ENCODE measurements at places on chromosomes 7 and 10. TPM values are rescaled to one million over a fixed set of nuclear protein-coding genes. Genes with fewer than 3 reads are reported as not detected.

ZNF716 gene
- not detected for total RNA-seq

CLRN3 gene
- total RNA-seq: 40.8 TPM

ASAH2 gene
- 2.8 TPM for total RNA-seq

KCP gene
- 5.2 TPM for total RNA-seq

GRCh38 chr10:75712242-75712880 is 280.9 kb downstream of the LRMDA start:
- DNase-seq: no peak

GRCh38 chr10:71423901-71424300 is 27.2 kb downstream of the CDH23 start:
- no peak for DNase-seq

NKX1-2 gene
- total RNA-seq: 0.09 TPM

ELFN1 gene
- 1.4 TPM for total RNA-seq

Data from mucosa of gallbladder (tissue), 1 donor.